ENCODE measurements at places on chromosomes 7 and 10.

- no peak for DNase-seq
These were observed 25.9 kb upstream of the YAE1 start for GRCh38 chr7:39540320-39540719.

GRCh38 chr7:157271991-157272324 is 64.8 kb upstream of the DNAJB6 start:
- no peak for DNase-seq

DNA sequence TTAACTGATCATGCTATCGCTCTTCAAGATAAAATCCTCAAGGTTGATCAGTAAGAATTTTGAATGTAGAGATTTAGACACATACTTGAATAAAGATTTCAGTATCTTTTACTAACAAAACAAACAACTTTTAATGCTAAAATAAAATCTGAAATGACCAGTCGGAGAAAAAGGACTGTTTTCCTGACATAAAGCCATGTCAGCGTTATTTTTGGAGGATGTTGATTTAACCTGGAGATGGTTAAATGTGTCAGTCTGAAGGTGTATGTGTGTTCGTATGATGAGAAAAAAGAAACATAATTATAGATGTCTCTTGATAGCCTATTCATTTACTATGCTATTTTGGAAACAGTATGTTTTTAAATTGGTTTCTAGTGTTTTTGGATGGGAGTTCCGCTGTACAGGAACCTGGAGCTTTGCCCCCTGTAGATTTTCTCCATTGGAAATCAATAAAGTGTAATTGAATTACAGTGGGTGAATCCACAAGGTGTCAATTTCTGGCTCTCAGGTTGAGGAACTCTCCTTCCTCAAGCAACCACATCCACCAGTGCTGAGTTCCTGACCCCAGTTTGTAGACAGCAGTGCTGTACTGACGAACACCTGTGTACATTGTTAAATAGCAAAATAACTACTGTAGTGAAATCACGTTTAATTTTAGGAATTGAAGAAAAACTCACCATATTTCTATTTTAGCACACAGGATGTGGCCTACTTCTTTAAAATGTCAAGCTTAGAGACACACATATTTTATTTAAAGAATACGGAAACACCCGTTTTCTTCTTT is 670.1 kb downstream of the MAGI2 start:
- DNase-seq = no peak

DNA sequence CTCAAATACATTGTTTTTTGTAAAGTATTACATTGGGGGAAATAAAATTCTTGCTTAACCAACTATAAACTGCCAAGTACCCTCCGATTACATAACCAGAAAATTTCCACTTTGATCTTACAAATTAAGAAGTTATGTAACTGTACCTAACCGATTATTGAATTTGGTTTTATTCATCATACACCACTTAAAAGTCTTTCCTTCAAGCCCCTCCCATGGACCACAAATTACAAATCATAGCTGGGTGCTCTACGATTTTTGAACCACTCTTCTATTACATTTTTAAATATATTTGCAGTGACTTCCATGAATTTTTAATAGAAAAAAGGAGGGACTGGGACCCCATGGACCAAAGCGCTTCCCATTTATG is 630 bp downstream of the ZNF680 start:
- DNase-seq = no peak

DNA sequence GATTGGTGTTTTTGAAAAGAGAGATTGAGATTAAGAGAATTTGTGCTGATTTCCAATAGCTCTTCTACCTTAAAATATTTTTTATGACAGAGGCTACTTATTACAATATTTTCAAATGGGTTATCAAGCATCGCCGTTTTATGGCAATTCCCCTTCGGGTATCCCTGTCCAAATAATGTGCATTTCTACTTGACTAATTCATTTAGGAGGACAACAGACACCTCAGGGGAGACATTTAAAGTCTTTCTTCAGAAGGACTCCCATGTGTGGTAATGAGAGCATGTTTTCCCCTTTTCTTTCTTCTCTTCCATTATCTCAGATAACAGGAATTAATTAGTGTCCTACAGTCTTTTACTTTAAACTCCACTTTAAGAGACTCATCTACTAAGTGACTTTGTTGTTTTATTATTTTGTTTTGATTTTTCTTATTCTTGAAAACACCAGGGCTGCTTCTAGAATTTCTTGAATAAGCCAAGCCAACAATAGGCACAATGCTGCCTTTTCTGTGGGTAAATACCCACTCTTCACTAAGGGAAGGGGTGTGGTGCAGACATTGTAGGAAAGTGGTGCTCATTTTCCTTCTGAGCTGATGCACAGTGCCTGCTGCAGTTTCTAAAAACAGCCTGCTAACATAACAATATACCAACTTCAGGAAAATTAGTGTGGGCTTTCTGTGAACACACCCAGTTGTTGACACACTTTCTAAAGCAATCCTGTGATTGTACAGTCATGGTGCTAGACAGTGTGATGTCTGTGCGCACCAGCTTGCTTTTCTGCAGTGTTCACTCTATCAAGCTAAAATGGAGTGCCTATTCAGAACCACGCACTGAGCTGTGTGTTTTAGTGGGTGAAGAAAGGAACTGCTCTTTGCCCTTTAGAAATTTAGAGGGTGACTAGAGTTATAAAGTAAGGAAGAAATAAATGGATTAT is 597.7 kb downstream of the NRG3 start:
- DNase-seq = no peak

- DNase-seq = no peak
These were observed 48.2 kb upstream of the ODAD2 start for GRCh38 chr10:28047061-28047460.

DNA sequence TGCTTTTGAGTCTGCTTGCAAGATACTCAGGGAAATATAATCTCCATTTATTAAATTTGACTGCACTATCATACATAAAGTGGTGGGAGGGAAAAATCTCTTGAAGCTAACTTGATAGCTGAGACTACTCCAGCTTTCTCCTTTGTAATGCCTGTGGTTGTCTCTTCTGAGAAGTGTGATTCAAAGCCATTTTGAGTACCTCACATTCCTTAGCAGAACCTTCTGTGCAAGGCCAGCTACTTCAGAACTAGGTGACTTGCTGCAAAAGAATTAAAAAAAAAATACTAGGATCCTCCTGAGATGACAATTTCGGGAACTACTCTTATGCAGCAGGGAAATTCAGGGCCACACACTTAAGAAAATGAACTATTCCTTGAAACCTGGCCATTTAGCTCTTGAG is 294.8 kb downstream of the MDFIC start:
- DNase-seq = no peak

DNA sequence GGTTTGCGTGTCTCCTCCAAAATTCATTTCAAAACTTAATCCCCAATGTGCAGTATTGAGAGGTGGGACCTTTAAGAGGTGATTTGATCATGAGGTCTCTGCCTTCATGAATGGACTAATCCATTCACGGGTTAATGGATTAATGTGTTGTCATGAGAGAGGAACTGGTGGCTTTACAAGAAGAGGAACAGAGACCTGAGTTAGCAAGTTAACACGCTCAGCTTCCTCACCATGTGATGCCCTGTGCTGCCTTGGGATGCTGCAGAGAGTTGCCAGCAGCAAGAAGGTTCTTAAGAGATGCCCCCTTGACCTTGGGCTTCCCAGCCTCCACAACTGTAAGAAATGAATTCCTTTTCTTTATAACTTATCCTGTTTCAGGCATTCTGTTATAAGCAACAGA is 3.7 kb upstream of the TCTN3 start:
- no peak for DNase-seq

DNA sequence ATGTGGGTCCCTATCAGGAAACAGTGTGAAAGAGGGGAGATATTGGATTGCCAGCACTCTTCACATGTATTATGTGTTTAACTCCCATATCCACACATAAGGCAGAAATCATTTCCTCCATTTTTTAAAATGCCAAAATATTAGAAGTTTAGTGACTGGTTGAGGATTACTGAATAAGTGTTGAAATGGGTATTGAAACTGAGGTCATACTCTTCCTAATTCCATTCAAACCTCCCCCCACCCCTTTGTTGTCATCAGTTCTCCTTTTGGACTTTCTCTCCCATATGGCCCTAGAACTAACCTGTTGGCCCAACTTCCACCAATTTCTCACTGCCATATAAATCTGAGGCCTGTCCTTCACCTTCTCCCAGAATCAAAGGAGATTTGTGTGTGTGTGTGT is 81.6 kb downstream of the EVX1 start:
- no peak for DNase-seq

- no peak for DNase-seq
These were observed 48.6 kb downstream of the FAM20C start for GRCh38 chr7:240887-241421.

DNA sequence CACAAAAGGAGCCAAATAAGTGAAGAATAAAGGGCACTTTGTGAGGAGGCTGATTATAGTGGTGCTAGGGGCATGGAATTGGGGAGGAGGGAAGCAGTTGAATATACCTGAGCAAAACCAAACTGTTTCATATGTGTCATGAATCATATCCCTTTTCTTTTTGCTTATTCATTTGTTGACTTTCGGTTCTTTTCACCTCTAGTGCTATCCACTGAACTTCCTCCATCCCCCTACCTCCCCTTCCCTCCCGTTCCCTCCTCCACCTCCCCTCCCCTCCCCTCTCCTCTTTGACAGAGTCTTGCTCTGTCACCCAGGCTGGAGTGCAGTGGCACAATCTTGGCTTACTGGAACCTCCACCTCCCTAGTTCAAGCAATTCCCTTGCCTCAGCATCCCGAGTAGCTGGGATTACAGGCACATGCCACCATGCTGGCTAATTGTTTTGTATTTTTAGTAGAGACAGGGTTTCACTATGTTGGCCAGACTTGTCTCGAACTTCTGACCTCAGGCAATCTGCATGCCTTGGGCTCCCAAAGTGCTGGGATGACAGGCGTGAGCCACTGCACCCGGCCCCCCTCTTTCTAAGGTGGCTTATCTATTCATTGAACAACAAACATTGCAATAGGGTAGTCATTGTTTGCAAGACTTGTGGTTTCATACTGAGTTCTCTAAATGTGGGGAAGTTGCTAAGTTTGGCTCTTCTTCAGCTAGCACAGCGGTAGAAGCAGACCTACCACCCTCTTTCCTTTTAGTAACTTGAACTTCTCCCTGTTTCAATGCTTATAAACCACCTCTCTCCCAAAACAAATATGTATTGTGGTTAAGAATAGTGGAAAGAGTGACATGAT is 150.4 kb upstream of the PRPS1L1 start:
- DNase-seq = no peak

DNA sequence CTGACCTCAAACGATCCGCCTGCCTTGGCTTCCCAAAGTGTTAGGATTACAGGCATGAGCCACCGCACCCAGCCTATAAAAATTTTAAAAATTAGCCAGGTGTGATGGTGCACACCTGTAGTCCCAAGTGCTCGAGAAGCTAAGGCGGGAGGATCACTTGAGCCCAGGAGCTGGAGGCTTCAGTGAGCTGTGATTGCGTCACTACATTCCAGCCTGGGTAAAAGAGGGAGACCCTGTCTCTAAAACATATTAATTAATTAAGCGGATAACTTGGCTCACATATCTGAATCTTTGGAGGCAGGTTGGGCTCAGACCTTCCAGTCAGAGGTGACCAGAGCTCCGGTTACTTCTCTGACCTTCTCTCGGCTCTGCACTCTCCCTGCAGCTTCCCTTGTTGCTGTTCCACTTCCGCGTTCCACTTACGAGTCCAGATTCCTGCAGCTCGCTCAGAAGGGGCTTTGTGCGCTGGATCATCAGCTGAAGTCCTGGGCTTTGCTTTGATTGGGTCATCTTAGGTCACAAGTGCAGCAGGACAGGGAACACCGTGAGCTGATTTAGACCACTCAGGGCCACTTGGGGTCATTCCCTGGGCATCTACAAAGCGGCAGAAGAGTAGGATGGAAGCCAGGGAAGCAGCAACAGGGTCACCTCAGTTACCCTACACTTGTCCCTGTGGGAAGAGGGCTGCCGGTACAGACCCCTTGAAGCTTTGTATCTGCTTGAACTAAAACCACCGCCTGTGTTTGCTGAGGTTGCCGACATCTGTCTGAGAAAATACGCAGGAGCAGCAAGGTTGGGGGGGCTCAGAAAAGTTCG is 2.0 kb upstream of the ARPC1B start:
- DNase-seq = no peak

GRCh38 chr7:36079446-36080025 is 73.5 kb upstream of the EEPD1 start:
- DNase-seq = no peak

GRCh38 chr7:16810573-16810972 is 5.8 kb upstream of the AGR2 start:
- no peak for DNase-seq

GRCh38 chr7:158581440-158582088 is 6.1 kb downstream of the PTPRN2 start:
- peak; percentile 70 for DNase-seq

GRCh38 chr10:20632696-20633095 is 264.4 kb downstream of the NEBL start:
- DNase-seq = no peak

DNA sequence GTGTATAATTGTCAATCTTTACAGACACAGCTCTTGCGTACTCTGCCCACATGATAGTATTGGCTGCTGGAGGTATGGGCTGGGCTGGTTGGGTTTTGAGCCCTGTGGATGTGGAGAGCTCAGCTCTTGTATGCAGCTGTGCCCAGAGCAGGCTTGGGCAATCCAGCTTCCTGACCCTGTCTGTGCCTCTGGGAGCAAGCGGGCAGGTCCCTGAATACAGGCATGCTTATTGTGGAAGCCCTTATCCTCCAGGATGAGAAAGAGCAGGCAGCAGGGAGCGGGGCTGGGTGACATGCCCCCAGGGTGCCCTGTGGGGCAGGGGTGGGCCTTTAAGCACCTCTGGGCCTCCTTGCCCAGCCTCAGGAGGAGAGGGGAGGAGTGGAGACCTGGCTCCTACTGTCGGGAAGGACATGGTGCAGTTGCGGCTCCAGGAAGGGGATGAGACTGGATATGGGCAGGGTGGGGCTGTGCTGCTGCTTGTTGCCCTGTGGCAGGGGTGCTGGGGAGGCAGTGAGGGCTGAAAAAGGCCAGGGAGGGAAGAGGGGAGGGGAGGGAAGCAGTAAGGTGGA is 32.7 kb upstream of the SH2D4B start:
- DNase-seq = no peak

- no peak for DNase-seq
These were observed 90.0 kb downstream of the NRP1 start for GRCh38 chr10:33244354-33244967.

DNA sequence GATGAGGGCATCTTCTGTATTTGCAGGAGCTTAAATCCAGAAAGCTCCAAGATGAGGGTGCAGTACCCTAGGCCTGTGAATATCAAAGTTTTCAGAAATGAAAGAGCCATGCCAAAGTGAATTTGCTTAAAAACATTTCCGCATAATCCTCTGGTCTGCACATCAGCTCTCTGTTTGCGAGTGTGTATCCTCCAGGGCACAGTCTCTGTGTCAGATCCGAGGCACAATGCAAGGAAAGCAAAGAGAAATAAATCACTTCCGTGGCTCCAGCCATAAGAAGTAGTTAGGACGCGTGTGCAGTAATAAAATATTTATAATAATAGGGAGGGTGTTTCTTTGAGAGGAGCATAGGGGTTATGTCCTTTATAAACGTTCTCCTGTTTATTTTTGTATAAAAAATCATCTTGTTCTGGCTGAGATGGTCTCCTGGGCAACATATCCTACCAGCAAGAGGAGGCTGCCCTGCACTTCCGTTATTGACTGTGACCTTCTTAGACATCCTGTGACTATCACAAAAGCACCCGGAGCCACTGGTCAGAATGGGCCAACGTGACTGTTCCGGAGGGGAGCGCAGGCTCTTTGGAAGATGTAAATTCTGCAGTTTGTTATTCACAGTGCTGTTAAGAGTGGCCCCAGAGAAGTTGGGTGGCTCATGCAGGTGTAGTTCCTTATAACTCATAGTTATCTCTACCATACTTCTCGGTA is 667.6 kb upstream of the FOXK1 start:
- no peak for DNase-seq

- DNase-seq = peak; percentile 78
These were observed 35.5 kb downstream of the IKZF1 start for GRCh38 chr7:50339990-50340500.
